CD4-positive, alpha-beta T cell treated with Interleukin-12 subunit alpha and Interleukin-12 subunit beta, for 1 hour (primary cell): ENCODE measurements at places on chromosomes 5 and 9.

DNA sequence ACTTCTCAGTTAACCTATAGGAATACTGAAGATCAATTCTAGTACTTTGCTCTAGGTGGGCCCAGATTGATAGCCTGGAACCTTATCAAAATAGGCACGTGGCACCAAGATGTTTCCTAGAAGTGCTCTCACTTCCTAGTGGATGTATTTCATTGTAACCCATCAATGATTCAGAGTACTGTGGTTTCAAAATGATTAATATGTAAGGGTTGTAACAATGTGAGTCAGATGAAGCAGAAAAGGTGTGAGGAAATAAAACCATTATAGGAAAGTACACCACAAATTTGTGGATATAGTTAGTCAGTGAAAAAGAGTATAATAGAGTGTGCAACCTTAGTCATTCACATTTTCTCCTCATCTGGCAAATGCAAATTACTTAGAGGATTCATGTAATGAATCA is 177.3 kb upstream of the FST start:
- no peak for DNase-seq

DNA sequence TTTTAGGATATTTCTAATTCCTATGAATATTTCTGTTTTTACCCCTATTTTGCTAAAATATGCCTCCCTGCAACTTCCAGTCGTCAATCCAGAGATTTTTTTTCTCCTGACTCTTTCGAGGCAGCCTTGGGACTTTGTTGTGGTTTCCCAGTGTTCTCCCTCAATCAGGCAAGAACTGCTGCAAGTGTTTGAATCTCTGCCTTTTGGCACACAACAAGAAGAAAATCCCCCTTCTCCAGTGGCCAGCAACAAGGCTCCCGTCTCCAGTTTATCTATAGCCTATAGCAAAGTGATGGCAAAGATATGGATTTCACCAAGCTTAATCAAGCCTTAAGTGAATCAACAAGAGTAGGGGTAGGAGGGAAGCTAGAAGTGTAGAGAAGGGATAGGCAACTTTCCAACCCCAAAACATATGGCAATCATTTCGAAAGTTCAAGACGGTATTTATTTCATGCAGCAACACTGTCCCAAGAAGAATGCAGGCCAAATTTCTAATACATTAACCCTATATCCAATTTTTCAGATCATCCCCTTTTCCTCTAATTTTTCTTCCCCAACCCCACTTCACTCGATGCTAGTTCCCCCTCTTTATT is 37.7 kb upstream of the PAPPA start:
- DNase-seq, result no peak

DNA sequence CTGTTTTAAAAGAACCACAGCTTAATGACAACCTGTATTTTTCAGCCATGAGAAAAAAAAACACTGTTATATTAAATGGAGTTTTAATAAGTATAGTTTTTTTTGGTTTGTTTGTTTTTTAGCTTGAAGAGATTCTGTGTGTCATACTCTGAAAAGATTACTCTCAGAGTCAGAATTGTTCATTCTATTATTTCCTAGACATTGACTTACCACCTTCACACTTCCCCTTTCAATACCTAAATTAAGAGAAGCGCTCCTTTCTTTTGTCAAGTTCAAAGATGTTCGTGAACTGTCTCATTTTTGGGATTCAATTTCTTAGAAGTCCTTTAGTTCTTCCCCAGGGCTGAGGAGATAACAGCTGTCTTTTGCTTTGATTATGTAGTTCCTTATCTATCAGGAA is 1201.6 kb upstream of the NUDT12 start:
- no peak for DNase-seq

DNA sequence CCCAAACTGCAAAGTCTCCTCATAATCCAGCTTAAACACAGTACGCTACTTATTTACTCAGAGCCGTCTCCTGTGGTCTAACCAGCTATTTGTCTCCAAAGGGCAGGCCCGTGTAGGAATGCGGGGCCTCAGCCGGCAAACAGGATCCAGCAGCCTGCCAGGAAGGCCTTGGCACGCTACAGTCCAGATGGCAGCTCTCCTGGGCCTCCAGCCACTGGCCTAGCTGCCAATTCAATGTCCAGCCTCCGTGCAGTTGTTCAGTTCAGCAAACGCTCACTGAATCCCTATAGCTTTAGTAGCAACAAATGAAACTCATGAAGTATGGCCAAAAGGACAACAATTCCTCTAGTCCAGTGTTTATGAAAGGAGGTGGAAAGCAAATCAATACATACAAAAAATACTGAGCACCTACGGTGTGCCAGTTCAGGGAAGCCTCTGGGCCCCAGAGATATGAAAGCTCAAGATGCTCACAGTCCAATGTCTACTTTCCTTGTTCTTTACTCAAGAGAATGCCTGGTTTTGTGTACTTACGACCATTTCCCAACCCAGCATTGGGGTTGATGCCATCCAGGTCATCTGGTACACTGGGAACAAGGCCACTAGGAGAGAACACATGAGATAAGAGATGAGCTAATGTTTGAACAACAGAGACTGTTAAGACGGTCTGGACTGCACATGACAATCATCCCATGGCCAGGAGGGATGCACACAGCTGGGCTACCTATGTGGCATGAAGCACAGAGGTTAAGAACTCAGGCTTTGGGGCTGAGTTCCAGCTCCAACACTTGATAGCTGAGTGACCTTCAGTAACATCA is 8.3 kb downstream of the CDK5RAP2 start:
- no peak for DNase-seq

DNA sequence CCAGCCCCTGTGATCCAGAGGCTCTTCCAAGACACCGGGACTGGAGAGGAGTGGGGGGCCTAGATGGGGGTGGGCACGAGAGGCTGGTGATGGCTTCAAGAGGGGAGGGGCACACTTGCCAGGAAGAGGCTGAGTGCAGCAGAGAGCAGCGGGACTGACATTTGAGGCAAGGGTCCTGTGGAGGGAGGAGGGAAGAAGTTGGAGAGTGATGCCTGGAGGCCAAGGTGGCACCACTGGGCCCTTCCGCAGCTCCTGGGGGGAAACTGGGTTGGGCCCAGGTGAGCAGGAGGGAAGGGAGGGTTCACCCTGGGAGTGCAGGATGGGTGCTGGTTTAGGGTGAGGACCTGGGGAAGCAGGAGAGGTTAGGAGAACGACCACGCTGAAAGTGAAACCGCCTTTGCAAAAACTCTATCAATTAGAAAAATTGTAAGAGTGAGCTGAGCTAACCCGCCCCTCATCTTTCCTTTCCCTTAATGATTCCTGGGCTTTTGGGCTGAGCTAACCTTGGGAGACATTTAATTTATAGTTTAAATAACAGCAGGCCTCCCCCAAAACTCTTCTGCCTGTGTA is 26.2 kb downstream of the ABO start:
- no peak for DNase-seq

GRCh38 chr9:95084254-95084934 is 233.1 kb downstream of the FANCC start:
- DNase-seq, result no peak

DNA sequence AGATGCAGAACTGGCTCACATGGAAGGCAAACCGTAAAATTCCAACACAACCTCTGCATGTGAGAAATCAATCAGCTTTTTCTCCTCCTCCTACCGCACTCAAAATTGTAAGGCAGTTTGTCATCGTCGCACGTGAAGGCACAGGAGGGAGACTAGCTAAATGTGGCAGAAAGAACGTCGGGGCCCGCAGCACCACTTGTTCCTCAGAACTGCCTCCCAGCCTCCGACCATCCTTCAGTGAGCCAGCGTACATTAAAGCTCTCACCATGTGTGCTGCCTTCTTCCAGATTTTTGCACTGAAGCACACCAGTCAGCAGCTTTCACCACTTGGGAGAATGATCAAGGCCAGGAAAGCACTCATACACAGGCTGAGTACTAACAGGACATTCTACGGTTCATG is 105.9 kb downstream of the RFX3 start:
- DNase-seq, result no peak

GRCh38 chr9:69425136-69425801 is 100.3 kb downstream of the ENTREP1 start:
- DNase-seq, result no peak

GRCh38 chr5:93452255-93452654 is 128.8 kb downstream of the NR2F1-AS1 start:
- no peak for DNase-seq

DNA sequence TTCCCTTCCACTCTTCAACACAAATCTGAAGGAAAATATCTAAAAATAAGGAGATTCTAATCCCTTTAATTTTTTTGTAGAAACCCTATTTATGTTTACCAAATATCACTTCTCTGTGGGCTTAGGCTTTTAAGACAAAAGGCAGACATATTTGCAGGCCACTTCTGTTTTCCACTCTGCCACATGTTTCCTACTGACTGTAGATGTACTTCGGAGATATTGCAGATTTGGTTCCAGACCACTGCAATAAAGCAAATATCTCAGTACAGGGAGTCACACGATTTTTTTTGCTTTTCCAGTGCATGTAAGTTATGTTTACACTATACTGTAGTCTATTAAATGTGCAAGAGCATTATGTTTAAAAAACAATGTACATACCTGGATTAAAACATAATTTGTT is 219.0 kb downstream of the SREK1 start:
- DNase-seq, result no peak

- no peak for DNase-seq
Measured at GRCh38 chr5:32339198-32339597, 26.5 kb upstream of the MTMR12 start.

- DNase-seq, result no peak
Measured at GRCh38 chr5:5373351-5373989, 49.0 kb upstream of the ICE1 start.

DNA sequence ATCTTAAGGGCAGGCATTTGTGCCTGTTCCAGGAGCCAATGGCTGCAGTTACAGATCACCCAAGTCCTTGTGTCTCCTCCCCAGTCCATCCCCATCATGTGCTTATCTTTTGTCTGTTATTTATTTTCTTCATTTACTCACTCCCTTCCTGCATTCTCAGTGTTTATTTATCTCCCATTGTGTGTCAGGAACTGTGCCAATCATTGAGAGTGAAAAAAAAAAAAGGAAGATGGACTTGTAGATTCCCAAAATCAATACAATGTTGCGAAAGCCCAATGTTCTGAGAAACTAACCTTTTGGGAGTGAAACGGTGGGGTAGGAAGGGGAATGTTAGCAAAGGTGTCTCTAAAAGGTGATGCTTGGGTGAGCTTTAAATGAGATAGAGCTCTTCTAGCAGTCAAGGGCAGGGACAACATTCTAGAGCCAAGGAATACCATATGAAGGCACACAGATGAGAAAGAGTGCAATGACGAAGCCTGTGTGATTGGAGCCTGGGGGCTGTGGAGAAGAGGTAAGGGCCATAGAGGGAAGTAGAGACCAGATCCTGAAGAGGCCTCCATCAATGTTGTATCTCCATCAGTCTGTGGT is 53.0 kb downstream of the CMYA5 start:
- no peak for DNase-seq

DNA sequence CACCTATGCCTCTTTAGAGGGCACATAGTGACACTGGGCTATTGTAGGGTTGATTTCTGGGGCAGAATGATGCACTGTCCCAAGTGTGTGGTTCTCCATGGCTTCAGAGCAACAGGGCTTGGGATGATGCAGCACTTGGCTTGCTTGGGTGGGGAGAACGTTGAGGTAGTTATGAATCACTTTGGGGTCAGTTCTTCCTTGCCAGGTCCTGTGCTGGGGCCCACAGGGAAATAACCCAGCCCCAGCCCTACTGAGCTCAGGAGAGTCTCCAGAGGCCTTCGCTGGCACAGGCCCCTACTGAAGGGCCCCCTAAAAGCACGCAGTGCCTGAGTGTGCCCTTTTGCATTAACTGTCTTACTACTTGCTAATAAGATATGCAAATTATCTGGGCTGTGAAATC is 24.2 kb downstream of the JADE2 start:
- no peak for DNase-seq

DNA sequence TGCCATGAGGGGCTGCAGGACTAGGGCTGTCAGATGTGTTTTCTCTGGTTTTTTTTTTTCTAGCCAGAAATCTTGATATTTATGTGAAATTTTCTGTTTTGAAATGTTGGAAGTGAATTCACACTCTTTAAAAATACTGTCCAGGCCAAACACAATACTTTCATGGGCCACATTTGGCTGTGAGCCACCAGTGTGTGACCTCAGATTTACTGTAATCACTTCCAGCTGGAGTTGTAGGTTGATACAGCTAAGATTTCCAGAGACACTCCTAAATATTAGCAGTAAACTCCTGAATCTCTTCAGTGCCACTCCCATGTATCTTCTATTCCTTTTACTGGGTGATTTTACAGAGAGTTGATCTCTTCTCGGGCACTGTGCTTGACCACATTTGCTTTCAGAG is 92.2 kb upstream of the CKMT2 start:
- DNase-seq, result no peak

DNA sequence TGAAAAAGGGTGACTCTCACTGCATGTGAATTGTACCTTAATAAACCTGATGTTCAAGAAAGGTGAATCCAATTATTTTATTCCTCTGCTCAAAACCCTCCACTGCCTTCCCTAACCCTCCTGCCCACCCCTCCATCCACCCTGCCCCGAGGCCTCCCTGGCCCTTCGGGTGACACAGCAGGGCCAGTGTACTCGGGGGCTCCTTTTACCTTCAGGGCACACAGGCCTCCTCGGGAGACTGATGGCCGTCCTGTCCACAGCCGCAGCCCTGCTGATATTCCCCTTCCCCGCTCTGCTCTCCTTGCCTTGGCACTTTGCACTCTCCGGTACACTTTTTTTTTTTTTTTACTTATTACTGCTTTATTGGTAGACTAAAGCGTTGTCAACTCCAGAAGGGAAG is 234.0 kb downstream of the CACNA1B start:
- DNase-seq, result no peak

DNA sequence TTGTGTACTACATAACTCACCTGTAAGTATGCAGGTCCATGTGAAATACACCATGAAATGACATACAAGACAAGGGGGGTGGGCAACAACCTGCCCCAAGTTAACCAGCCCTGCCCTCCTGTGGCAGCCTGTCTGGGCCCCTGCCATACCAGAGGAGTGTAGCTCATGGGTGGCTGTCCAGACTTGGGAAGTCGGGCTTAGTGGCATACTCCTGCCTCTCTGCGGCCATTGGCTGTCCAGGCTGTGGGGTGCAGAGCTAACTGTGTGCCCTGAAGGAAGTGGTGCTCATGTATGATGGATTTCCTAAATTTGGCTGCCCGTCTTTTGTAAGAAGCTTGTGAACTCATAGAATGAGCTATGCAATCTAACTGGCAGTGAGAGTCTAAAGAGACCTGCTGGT is 47.0 kb downstream of the GPR107 start:
- DNase-seq, result no peak

GRCh38 chr9:2110036-2110435 is 94.9 kb downstream of the SMARCA2 start:
- no peak for DNase-seq
